D341Med (cell line): ENCODE measurements at places on chromosomes 4 and X.

GRCh38 chr4:113109106-113109718 is 59.8 kb downstream of the ANK2 start:
- no peak for DNase-seq

GRCh38 chrX:101057093-101057714 is 5.3 kb upstream of the TRMT2B start:
- no peak for DNase-seq

- no peak for DNase-seq
Measured at GRCh38 chr4:174012886-174013259, 270.6 kb downstream of the FBXO8 start.

DNA sequence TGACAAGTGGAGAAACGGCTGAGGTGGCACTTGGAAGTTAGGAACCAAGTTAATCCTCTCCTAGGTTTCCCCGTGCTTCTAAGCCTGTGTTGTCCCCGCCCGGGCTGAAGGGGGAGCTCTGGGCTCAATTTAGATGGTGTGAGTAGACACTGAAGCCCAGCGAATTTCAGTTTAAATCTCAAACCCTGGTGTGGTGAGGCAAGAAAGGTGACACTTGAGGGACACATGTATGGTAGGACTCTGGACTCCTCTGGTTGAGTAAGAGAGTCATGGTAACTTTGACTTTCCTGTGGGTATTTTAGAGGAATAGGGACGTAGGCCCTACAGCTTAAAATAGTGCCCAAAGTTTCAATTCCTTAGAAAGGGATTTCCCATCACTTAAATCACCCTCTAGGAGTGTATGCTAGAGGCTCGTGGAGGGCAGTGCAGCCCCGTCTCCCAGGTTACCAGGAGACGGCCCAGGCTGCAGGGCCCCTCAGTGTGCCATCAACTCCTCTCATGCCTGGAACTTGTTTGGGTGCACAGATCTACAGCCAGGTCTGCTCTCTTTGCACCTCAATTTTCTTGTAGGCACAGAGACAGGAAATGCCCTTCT is 24.0 kb downstream of the HAND2 start:
- DNase-seq, result peak; percentile 87

GRCh38 chrX:152926923-152927322 is 29.1 kb downstream of the ZNF185 start:
- no peak for DNase-seq

DNA sequence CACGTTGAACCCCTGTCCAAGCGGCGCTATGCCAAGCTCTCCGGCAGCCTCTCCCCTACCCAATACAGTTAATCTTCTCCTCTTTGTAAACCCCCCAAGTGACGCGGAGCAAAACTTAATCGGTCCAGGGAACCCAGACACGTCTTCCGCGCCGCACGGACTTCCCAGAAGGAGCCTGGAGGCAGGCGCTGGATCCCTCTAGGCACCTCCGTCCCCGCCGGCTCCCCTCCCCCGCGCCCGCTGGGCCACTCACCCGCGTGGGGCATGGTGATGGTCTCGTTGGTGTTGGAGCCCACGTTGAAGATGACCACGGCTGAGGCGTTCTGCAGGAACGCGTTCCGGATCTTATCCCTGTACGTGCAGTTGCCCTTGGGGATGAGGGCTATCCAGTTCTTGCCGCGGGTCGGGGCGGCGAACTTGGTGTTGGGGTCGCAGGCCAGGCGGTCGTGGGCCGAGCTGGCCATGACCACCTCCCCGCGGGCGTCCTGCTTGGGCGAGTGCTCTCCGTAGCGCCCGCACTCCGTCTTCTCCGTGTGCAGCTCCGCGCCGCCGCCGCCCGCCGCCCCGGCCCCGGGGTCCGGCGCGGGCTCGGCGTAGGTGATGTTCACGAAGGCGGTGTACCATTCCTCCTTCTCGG is 1.1 kb downstream of the RNF150 start:
- DNase-seq, result peak; percentile 60

- no peak for DNase-seq
Measured at GRCh38 chr4:90183254-90183653, 56.1 kb downstream of the CCSER1 start.

GRCh38 chrX:108312957-108313356 is 125.3 kb downstream of the COL4A6 start:
- DNase-seq, result no peak

DNA sequence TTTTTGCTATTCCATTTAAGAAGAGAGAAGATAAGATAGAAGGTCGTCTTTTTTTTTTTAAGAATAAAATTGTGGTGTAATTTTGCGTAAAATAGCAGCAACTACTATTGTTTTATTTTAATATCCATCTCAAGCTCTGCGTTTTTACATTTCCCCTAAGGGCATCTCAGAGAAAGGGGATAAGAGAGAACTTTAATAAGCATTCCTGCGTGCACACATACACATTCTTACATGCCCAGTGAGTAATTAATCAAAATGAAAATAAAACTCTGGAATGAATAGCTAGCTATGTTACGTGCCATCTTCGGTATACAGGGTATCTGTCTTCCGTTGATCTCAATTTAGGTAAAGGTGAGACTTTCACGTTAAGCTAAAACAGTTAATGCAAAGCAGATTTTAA is 200.3 kb upstream of the TENM3 start:
- DNase-seq, result no peak

GRCh38 chrX:124358800-124359383 is 12.5 kb downstream of the SH2D1A start:
- no peak for DNase-seq

DNA sequence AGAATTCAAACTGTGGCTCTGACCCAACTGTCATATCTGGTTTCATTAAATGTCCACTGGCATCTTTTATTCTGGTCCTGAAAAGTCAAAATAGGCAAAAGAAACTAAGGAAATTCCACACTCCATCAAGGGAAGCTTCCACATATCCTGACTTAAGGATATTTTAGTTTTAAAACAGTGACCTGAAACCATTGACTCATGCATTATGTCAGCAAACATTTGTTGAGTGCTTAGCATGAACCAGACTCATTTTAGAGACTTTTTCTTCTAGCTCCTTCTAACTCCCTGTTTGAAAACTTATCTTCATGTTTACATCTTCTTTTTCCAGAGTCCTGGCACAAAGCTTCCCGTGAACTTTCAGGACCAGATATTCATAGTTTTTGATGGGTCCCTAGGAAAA is 6.9 kb upstream of the CXCL1 start:
- no peak for DNase-seq

GRCh38 chrX:81229229-81229628 is 27.3 kb downstream of the SH3BGRL start:
- no peak for DNase-seq

DNA sequence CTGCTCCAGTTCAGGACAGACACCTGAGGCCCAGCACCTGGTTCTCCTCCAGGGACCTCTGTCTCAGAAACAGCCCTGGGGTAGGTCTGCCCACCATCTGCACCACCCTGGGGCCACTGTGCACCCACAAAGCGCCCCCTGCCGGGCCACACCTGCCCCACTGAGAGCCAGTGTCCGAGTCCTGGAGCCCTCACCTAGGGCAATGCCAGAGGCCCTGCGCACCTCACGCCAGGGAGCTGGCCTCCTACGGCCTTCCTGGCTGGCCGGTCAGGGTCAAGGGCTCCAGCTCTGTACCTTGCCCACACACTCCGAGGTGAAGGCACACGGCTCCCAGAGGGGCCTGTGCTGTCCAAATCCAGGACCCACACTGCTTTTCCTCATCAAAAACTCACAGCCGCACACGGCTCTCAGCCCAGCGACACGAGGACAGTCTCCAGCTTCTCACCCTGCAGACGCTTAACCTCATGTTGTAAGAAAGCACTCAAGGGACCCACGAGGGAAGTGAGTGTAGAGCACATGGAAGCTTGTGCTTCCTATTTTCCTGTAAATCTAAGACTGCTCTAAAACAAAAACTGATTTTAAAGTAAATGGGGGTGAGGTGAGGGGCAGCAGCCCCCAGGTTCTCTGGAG is 5.4 kb downstream of the CTBP1 start:
- DNase-seq, result peak; percentile 27

DNA sequence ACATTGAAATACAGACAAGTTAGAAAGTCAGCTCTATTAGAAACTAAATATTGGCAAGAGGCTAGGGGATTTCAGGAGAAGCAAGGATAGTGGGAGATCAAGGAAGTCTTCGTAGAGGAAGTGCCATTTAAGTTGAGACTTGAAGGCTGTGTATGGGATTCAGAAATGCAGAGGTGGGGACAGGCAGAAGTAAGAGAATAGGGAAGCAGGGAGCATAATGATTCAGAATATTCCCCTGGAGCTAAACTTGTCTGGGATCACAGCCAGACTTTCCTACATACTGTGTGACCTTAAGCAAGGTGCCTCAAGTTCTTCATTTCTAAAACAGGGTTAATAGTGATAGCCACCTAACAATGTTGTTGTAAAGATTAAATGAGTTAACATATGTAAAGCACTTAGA is 108.8 kb downstream of the DDIT4L start:
- no peak for DNase-seq

DNA sequence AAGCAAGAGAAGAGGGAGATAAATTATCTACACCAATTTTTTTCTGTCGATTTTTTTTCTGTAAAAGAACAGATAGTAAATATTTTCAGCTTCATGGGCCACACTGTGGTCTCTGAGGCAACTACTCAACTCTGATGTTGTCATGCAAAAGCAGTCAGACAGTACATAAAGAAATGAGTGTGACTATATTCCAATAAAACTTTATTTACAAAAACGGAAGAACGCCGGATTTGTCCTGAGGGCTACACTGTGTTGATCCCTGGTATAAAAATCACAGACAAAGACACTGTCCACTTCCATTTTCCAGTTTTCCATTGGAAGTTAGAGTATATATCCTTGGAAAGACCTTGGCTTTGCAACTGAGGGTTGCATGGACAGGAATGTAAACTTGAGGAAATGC is 18.0 kb downstream of the GPR143 start:
- DNase-seq, result no peak

DNA sequence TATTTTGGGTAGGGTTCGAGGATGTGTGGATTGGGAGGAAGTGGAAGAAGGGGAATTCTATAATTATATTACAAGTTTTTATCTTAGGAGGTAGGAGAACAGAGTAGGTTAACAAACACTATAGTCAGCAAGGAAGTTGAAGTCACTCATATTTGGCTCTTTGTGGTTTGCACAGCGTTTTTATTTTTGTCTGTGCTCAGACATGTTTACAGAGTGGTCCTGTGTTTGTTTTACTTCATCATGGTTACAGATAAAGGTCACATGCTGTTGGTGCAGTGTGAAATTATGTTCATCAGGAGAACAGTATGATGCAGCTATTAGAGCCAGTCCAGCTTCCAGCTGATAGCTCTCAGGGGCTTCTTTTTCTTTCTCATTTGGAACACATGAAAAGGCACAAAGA is 299.9 kb upstream of the SFRP2 start:
- DNase-seq, result no peak

DNA sequence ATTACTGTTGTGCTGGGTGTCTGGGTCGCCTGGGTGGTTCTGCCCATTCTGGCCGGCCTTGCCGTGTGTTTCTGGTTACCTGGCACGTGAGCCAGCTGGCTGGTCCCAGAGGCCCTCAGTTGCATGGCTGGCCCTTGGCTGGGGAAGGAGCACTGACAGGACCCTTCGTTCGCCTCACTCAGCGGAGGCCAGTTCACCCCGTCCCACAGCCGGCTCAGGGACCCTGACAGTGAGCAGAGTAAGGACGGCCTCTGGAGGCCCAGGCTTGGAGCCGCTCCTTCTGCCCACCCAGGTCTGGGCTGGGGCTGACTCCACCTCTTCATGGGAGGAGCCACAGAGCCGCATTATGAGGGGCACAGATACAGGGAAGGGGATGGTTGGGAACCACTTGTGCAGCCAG is 20.3 kb upstream of the HGFAC start:
- no peak for DNase-seq

DNA sequence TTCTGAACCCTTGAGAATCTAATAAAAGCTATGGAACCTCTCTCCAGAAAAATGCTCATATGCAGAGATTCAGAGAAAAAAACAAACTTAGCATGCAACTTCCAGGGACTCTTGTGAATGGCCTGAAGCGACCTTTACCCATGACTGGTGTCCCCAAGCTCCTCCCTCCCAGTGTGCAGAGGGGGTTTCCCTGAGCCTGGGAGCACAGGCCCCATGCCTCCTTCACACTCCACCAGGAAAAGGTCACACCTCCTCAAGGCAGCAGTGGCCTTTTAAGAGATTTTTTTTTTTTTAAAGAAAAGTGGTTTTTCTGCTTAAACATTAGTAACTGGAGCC is 13.3 kb upstream of the UBA6 start:
- no peak for DNase-seq

DNA sequence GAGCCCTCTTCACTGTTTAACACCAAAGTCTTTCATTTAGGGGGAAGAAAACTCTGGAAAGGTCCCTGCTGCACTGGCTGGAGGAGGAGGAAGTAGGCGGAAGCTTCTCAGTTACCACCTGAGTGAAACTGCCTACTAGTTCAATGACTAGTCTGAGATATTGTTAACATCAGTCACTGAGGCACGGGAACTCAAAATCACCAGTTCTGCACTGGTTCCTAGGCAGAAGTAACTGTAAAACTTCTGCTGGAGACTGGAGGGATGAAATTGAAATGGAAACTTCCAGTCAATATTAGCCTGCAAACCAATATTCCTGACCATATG is 178.3 kb downstream of the SNCA start:
- no peak for DNase-seq

GRCh38 chr4:141329174-141329569 is 108.5 kb downstream of the ZNF330 start:
- DNase-seq, result no peak

DNA sequence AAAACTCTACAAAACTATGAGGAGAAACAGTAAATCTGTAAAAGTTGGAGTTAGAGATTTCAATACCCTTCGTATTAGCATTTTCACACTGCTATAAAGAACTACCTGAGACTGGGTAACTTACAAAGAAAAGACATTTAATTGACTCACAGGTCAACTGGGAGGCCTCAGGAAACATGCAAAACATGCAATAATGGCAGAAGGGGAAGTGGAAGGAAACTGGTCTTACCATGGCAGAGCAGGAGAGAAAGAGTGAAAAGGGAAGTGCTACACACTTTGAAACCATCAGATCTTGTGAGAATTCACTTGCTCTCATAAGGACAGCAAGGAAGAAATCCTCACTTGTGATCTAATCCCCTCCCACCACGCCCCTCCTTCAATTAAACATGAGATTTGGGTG is 949.9 kb downstream of the TECRL start:
- no peak for DNase-seq

DNA sequence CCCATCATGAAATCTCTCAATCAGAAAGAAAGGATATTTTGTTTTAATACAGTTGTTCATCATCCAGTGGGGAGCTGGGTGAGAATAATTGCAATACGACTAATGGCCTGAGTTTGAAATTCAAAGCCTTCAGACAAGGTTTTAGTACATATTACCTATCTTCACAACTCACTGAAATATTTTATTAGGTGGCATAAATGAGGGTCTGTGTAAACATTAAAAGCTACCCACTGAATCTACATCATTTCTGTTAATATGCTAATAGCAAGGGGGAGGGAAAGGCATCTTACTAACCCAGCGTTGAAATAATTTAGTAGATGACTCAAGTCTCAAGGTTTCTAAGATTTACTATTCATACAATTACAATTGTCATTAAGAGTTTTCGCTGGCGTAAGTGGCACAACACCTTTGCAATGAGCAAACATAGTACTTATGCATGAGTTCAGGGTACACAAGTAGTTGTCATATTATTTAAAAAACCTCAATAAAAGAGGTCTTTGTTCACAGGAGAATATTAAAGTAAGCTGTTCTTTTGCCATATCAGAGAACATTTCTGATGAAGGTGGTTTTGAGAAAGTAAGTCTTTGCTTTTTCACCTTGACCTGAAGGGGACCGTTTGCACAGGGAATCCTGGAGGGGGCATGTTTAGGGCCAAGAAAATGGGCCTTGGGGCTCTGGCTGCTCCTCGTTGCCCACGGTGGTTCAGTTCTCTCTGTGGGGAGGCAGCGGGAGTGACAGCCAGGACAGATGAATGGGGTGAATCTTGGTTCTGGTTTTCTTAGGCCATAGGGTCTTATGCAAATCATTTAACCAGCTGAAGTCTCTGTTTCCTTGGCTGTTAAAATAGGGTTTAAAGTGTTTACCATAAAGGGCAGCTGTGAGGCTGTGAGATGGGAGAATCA is 4.5 kb upstream of the RHOH start:
- DNase-seq, result no peak
